ENCODE measurements at places on chromosomes 4 and X.

- peak; percentile 76 for DNase-seq
Observed at GRCh38 chr4:127400731-127401346, 231.9 kb upstream of the INTU start.

DNA sequence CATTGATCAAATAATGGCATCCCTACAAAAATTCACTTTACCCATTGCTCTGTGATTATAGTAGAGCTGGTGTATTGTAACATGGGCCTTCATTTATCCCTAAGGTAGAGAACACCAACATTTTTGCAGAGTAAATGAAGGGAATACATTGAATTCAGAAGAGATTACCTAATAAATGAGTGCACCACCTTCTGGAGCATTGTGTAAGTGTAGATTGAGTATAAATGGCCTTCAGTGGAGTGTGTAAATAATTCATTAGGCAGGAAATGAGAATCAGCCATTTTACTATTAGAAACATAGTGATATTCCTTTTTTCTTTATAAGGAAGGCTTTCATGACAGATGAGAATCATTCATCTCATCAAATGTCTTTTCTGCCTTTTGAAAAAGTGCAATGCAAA, 155.8 kb downstream of the FAM47B start:
- no peak for DNase-seq

DNA sequence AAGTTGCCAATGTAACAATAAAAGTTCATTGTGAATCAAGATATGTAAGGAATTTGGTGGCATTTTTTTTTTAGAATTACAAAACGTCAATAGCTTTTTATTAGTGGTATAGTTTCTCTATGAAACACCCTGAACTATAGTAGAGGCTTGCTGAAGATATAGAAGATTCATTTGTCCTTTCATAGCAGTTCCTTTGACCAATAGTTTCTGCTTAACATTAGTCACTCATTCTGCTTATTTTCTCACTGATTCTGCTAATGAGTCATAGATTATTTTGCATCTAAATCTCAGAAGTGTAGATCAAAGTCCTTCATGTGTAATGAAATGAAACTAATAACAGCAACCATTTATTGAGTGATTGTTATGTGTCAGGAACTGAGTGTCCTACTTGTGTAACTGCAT, 205.0 kb upstream of the TET2 start:
- DNase-seq, result no peak

DNA sequence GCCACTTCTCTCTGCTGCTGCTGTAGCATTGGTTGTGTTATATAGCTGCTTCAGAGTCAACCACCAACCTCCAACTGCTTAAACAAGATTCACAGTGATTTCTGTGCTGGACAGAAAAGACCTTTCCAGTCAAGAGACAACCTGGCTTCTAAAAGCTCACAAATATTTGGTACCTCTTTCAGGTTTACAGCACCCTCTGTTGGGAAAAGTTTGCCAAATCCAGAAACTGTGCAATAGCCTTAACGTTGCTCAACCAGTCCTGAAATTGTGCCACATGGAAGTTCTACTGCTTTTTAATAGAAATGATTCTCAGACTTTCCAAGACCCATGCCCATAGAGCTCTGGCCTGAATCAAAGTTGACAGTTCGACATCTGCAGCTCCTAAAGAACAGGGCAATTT, 842.1 kb upstream of the HTR2C start:
- DNase-seq, result peak; percentile 66

DNA sequence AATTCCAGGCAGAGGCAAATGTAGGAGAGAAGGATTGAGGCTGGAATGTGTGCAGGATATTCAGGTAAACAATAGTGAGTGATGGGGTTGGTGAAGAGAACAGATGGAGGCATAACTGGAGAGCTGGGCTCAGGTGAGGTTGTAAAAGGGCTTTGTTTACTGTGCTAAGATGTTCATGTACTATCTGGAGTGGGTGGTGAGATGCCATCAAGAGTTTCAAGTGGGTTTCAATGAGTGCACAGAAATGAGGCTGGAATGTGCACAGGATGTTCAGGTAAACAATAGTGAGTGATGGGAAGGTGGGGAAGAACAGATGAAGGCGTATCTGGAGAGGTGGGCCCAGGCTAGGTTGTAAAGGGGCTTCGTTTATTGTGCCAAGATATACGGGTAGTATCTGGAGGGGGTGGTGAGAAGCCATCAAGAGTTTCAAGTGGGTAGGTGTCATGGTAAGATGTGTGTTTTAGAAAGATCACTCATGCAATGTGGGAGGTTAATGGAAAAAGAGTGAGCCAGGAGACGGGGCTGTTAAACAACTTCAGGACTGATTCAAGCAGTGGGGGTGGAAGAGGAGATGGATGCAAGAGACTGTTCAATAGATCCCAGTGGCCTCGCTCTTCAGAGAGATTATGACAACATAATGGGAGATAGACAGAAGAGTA, 25.4 kb upstream of the NMU start:
- DNase-seq, result no peak

DNA sequence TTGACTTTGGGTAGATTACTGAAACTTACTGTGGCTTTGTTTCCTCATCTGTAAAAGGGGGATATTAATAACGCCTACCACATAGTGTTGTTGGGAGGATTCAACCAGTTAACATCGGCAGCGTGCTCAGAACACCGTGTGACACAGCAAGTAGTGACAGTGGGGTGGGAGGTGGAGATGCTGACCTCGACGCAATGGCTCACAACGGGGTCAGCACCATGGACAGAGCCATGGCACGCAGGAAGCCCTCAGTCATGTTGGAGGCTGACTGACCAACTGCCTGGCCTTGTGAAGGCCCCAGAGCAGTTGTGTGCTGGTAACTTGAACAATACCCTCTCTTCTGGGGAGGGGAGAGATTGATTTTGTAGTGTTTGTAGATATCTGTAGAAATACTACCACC, 93.2 kb downstream of the WFS1 start:
- DNase-seq, result peak; percentile 85

DNA sequence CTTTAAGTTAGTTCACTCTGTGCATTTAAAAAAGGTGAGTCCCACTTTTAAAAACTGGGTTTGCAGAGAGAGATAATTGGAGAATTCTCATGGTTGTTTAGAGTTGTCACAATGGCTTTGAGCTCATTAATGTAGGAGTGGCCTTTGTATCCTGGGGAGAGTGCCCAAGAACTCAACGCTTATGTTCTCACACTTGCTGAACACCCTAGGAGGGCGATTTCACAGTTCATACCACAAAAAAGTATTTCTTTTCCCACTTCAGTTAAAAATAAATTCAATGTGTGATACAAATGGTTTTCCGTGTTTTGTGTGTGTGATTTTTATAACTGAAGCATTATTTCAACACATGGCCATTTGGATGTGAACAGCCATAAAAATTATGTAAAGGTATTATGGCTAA, 8.4 kb downstream of the EMCN start:
- no peak for DNase-seq

DNA sequence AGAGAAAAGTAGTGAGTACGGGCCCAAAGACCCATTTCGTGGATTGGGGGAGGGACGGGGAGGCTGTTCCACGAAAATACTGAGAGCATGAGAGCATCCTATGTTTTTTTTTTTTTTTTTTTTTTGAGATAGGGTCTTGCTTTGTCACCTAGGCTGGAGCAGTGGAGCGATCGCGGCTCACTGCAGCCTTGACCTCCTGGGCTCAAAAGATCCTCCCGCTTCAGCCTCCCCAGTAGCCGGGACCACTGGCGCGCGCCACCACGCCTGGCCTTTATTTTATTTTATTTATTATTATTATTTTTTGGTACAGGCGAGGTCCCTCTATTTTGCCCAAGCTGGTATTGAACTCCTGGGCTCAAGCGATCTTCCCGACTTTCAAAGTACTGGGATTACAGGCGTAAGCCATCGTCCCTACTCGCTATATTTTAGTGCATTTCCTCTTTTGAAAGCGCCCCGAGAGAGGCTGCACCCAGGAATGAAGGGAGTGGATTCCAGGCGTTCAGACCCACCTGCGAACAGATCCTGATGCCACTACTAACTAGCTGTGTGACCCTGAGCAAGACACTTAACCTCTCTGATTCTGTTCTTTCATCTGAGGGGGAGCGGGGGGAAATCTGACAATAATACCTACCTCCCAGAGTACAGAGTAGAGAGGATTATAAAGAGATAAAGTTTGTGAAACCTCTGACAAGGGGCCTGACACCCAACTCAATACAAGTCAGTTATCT, 5.4 kb upstream of the MSX1 start:
- DNase-seq, result no peak

DNA sequence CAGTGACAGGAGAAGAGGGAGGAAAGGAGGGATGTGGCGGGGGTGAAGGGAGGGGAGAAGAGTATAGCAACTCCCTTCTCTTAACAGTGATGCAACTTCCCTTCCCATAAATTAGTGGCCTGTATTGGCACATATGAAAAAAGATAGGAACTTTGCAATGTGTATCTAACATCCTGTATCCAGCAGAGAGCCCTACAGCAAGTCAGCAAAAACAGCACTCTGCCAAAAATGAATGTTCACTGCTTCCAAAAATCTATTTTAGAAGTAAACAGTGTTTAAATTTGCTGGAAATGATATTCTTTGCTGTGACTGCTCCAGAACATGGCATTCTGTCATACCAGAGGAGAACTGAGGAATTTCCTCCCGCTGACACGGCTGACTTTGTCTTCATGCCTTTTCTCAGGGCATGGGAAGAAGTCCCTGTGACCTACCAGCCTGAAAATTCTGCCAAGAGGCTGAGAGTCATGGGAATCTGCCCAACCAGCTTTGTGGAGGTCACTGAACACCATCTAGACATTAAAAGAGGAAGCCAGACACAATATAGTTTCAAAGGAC, 343.4 kb upstream of the RASGEF1B start:
- no peak for DNase-seq
